ENCODE measurements at places on chromosomes 1 and 21.

DNA sequence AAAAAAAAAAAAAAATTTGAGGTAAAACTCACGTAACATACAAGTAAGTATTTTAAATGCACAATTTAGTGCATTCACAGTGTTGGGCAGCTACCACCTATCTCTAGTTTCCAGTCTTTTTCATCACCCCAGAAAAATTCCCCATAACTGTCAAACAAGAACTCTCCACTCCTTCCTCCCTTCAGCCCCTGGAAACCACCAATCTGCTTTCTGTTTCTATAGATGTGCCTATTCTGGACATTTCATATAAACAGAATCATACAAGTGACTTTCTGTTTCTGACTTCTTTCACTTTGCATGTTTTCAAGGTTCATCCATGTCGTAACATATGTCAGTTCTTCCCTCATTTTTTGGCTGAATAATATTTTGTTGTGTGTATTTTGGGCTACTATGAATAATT, 24.9 kb upstream of the ETS2 start:
- DNase-seq, result no peak

DNA sequence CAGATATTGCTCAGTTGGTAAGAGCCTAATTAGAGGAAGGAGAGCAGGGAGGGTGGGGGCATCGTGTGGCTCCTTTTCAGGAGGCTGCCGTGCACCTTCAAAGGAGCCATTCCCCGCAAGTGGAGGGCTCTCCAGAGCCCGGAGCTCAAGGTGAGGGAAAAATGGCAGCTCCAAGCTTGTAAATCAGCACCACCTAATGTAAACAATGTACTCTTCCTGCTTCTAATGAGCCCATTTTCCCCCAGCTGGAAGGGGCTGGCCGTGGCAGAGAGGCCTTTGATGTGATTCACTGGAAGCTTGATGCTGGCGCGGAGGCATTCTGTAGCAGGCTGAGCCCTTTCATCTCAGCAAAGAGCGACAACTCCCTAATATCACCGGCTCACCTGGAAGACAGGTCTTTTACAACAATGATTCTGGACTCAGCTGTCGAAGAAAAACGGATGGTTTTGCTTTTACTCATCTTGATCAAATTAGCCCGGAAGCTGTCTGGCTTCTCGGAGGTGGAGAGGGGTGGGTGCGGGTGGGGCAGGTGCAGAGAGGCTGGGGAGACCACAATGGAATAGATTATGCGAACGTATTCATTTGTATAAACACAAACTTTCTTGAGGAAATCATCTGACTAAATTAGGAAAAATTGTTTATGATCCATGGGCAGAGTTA, 112.5 kb downstream of the RRAGC start:
- no peak for DNase-seq

- no peak for DNase-seq
These were observed 24.7 kb downstream of the FMO3 start for GRCh38 chr1:171115280-171115897.

DNA sequence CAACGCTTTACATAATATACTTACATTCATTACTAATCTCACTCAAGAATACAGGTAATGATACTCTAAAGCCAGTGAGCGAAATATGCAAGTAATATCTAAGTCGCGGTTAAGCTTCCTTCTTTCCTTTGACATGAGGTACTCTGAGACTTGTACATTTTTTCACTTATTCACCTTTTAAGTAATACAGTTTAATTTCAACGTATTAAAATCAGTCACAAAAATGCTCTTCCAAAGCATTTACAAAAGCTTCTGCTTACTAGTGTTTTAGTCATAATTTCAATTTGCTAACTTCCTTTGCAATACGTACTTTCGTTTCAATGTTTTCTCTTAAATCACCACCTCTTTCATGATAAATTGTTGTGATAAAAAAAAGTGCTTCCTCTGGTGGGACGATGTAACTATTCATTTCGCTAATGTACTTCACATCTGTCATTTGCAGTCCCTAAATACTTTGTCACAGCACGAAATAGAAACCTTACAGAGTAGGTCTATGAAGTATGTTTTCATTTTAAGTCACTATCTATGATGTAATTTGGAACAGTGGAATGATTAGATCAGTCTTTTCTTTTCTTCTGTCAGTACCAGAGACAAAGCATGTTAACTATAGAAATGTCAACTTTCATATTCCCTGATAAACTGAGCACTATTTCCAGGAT, 34.0 kb upstream of the ADGRL4 start:
- no peak for DNase-seq

DNA sequence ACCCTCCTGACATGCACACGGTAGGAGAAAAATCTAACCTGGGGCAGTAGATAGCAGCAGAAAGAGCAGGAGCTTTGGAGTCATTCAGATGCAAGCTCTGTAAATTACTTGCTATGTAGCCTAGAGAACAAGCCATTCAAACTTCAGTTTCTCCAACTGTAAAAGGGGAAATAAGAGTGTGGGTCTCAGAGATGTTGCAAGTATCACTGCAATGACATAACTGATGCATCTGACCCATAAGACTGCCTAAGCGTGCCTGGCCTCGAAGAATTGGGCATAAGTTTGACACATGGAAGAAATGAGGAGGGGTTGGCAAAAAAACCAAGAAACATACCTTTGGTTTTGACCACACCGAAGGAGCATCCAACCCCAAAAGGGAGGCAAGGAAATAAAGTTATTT, 5.2 kb downstream of the AK2 start:
- DNase-seq, result no peak

DNA sequence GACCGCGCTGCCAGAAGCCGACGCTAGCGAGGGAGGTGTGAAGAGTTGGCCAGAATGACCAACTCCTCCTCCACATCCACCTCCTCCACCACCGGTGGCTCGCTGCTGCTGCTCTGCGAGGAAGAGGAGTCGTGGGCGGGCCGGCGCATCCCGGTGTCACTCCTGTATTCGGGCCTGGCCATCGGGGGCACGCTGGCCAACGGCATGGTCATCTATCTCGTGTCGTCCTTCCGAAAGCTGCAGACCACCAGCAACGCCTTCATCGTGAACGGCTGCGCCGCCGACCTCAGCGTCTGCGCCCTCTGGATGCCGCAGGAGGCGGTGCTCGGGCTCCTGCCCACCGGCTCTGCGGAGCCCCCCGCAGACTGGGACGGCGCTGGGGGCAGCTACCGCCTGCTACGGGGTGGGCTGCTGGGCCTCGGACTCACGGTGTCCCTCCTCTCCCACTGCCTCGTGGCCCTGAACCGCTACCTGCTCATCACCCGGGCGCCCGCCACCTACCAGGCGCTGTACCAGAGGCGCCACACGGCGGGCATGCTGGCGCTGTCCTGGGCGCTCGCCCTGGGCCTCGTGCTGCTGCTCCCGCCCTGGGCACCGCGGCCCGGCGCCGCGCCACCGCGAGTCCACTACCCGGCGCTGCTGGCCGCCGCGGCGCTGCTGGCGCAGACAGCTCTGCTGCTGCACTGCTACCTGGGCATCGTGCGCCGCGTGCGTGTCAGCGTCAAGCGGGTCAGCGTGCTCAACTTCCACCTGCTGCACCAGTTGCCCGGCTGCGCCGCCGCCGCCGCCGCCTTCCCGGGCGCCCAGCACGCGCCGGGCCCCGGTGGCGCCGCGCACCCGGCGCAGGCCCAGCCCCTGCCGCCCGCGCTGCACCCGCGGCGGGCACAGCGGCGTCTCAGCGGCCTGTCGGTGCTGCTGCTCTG, 1.2 kb downstream of the GPR88 start:
- DNase-seq, result no peak

DNA sequence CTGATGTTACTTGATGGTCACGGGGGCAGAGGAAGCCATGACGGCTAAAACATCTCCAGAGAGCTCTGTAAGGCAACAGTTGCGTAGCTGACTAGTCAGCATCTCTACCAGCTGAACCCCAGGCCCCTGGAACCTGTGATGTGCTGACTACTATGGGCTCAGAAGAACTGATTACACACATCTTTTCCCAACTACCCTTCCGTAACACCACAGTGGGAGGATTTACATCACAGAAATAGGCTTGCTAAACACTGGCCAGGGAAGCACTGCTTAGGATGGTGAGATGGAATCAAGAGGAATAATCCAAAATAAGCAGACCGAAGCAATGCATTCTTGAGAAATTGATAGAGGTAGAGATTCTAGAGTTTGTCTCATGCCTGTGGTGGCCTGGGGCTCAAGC, 122.5 kb downstream of the SMYD2 start:
- no peak for DNase-seq

- no peak for DNase-seq
These were observed 152.2 kb downstream of the LIPI start for GRCh38 chr21:14058566-14058965.

- DNase-seq, result no peak
These were observed 135.8 kb upstream of the COL6A1 start for GRCh38 chr21:45845770-45846090.

- no peak for DNase-seq
These were observed 449 bp downstream of the EPS15 start for GRCh38 chr1:51518586-51519047.
